ENCODE measurements at places on chromosomes 16 and 17. TPM values are rescaled to one million over a fixed set of nuclear protein-coding genes. Genes with fewer than 3 reads are reported as not detected.

Gene SEPTIN1
- 0.52 TPM for total RNA-seq

Gene OR4D1
- total RNA-seq, result not detected

Gene SYCE1L
- total RNA-seq, result 0.52 TPM

Gene CNGB1
- total RNA-seq, result not detected

Gene SMIM22
- not detected for total RNA-seq

Gene SLC12A3
- total RNA-seq, result not detected

Gene SEPTIN12
- not detected for total RNA-seq

Gene CARD14
- total RNA-seq, result 0.52 TPM

Gene MEIOC
- 0.52 TPM for total RNA-seq

Gene MARCHF10
- total RNA-seq, result not detected

Gene PIK3R5
- 2.1 TPM for total RNA-seq

Gene KRTAP4-5
- total RNA-seq, result not detected

Gene SMIM36
- total RNA-seq, result not detected

Gene NECAB2
- total RNA-seq, result not detected

Gene TEKT1
- total RNA-seq, result not detected

Gene KRTAP9-8
- total RNA-seq, result not detected

Gene OR3A3
- total RNA-seq, result not detected

Gene ARHGDIG
- total RNA-seq, result 1.0 TPM

Gene REXO5
- 5.2 TPM for total RNA-seq

Gene CD300E
- 0.52 TPM for total RNA-seq

Gene SLC2A4
- 34.4 TPM for total RNA-seq

Gene RABEP2
- 11.0 TPM for total RNA-seq

Gene C16orf96
- total RNA-seq, result 0.52 TPM

Gene BAHCC1
- 8.4 TPM for total RNA-seq

Gene KRTAP2-1
- total RNA-seq, result not detected

Gene CTF1
- total RNA-seq, result 0.52 TPM

Gene EDC4
- total RNA-seq, result 66.3 TPM

Gene HOXB7
- total RNA-seq, result 1.0 TPM

Gene CDRT15L2
- total RNA-seq, result not detected

Gene ABCA9
- total RNA-seq, result 30.3 TPM

Gene PPM1E
- 1.0 TPM for total RNA-seq

Gene ZFHX3
- 8.9 TPM for total RNA-seq

Gene TMEM186
- total RNA-seq, result 6.8 TPM

Gene CX3CL1
- total RNA-seq, result 0.52 TPM

Gene ZPBP2
- not detected for total RNA-seq

Gene OTOP2
- not detected for total RNA-seq

Gene MT2A
- 2.1 TPM for total RNA-seq

Gene RHBDL3
- 1.0 TPM for total RNA-seq

Gene CES3
- 0.52 TPM for total RNA-seq

Gene ABCC12
- total RNA-seq, result not detected

Measured in skeletal muscle tissue (tissue), 5 donors.